NCI-H1105 treated with DMSO at 0.1 percent for 48 hours (cell line): ENCODE measurements at places on chromosomes 5 and 9.

- no peak for DNase-seq
Observed at GRCh38 chr5:126736141-126736540, 40.8 kb upstream of the LMNB1 start.

DNA sequence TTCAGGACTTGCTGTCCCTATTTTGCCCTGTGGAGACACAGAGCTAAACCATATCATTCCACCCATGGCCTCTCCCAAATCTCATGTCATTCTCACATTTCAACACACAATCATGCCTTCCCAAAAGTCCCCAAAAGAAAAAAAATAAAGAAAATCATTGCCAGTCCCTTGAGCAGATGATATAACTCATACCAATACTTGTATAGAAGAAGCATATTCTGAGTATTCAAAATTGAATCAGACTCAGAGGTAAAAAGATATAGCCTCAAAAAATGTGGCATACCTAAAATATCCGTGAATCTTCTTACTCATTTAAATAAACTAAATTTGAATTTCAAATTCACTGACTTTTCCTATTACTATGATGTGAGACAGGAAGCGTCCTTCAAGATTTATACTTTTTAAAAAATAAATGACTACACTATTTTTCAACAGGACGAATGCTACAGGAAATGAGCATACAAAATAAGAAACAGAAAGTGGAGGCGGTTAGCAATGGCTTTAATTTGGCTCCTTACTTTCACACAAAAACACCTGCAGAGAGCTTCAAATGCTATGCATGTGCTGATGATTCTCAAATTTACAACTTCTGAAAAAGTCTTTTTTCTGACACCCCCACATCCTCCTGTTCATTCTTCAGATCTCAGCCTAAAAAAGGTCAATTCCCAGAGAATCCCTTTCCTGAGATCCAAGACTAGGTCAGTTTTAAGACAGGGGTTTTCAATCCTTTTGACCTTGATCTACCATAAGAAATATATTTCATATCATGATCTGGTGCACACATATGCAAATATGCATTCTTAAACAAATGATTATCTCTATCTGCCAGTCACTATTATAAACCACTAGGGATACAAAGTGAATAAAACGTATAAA lies 39.6 kb upstream of the DMXL1 start:
- no peak for DNase-seq

DNA sequence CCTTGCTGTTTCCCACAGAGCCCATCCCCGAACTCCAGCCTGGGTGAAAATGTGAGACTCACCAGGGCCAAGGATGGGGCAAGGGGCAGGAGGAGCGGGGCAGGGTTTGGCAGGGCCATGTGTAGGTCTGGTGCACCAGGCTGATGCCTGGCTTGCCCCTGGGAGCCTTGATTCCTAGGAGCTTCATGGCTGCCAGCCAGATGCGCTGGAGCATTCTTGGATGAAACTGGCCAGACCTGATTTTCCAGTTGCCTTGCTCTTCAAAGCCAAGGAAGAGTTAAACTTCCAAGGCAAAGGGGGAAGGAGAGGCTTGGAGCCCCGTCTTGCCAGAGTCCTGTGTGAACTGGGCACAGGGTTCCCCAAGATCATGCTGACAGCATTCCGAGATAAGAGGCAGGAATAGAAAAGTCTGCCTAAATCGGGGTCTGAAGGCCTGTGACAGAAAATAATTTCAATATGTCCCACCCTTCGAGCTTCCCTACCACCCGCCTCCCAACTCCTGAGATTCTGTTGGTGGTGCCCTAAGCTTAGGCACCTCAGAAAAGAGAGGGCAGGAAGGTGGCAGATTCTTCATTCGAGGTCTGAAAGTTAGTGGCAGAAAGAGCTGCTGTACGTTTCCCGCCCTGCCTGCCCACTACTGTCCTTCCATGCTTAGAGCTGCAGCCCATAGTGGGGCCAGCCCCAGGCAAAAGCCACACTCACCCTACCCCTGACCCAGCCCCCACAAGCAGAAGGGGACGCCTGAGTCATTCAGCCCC lies 20.4 kb downstream of the FAT2 start:
- peak; percentile 9 for DNase-seq

DNA sequence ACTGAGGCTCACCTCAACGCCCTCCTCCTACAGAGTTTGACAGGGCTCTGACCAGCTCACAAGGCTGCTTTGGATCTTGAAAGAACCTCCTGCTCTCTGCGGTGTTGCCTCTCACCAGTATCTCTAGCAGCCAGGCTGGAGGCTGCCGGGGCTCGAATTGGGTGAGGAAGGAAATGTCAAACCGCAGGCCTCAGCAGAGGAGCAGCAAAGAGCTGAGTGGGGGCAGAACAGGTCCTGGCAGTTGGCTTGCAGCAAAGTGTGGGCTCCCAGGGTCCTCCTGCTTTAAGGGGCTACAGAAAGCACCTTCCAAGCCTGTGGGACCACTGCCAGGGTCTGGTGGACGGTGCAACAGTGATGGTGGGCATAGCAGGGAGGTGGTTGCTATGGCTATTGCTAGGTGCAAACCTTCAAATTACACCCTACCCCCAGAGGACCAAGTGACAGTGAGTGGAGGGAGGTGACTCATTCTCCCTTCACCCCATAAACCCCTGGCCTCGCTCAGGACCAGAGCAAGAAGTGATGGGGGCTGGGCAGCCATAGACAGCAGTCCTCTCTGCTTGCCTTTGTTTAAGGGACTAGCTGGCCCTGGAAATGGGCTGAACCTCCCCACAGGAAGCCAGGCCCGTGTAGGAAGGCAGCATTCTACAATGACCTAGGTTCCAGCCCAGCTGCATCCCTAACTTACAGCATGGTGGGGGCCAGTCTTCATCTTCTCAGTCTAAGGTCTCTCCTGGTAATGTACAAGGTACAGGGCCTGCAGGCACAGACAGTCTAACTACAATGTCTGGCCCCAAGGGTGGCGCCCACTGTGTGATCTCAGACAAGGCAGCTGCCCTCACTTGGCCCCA lies 18.7 kb downstream of the LCP2 start:
- DNase-seq: no peak

DNA sequence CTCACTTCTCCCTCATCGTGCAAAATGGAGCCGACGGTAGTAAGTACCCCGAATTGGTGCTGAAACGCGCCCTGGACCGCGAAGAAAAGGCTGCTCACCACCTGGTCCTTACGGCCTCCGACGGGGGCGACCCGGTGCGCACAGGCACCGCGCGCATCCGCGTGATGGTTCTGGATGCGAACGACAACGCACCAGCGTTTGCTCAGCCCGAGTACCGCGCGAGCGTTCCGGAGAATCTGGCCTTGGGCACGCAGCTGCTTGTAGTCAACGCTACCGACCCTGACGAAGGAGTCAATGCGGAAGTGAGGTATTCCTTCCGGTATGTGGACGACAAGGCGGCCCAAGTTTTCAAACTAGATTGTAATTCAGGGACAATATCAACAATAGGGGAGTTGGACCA lies 979 bp downstream of the PCDHGA12 start:
- DNase-seq: no peak

GRCh38 chr5:161176221-161176620 lies 324.2 kb upstream of the ATP10B start:
- no peak for DNase-seq

DNA sequence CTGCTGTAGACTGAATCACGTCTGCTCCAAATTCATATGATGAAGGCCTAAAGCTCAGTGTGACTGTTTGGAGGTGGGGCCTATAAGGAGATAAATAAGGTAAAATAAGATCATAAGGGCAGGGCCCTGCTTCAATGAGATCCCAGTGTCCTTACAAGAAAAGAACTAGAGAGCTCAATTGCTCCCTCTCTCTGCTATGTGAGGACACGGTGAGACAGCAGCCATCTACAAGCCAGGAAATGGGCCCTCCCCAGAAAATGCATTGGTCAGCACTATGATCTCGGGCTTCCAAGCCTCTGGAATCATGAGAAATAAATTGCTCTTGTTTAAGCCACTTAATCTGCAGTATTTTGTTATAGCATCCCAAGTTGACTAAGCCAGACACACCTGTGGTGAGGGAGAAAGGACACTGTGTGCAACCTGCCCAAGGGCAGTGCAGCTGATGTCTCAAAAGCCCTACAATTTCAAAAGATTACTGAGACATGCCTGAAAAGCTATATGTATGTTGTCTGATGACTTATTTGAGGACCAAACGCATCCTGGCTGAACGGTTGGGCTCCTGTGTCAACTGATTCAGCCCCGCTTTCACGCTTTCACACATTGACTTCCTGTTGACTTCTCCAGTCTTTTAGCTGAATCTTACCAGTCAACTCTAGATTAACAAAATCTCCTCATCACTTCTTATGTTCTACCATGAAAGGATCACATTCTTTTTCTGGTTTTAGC lies 13.2 kb downstream of the GZMK start:
- no peak for DNase-seq

DNA sequence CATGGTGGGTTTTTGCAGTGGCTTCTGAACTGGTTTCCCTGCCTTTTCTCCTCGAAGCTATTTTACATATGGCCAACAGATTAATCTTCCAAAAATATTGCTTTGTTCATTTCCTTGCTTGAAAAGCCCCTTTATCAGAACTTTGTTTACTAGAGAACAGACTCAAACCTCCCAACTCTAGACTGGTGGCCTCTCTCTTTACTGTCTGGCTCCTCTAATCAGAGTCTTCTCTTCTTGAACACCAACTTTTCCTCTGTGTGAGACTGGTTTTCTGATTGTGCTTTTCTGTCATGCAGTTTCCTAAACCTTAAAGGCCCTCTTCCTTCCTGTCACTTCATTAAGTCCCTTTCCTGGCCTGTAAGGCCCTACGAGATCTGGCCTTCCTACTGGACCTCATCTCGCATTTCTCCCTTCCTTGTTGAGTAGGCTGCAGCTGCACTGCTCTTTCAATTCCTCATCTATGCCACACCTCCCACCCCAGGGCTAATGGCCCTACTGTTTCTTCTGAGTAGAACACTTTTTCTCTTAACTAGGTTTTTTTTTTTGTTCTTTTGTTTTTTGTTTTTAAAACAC lies 5.7 kb downstream of the C9orf43 start:
- DNase-seq: no peak

DNA sequence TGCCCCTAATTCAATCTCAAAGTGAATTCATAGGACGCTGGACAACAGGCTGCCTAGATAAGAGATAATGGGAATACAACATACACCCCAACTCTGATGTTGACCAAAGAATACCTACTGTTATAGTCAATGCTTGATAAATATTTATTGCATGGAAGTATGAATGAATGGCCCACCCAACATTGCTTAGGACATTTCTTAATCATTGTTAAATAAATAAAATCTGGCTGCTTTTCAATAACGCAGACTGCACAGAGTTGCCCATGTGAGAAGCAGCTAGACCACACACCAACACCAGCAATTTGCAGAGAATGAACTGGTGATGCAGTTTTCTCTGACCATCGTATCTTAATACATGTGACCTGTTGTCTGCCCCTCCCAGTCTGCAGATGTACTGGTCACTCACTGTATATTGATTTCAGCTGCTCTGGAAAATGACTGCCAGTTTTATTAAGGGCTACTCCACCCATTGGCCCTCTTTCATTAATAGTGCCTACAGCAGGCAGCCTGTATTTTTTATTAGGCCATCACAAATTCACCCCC lies 236.2 kb upstream of the WWC1 start:
- no peak for DNase-seq

GRCh38 chr5:138369706-138370105 lies 17.2 kb downstream of the KDM3B start:
- no peak for DNase-seq

DNA sequence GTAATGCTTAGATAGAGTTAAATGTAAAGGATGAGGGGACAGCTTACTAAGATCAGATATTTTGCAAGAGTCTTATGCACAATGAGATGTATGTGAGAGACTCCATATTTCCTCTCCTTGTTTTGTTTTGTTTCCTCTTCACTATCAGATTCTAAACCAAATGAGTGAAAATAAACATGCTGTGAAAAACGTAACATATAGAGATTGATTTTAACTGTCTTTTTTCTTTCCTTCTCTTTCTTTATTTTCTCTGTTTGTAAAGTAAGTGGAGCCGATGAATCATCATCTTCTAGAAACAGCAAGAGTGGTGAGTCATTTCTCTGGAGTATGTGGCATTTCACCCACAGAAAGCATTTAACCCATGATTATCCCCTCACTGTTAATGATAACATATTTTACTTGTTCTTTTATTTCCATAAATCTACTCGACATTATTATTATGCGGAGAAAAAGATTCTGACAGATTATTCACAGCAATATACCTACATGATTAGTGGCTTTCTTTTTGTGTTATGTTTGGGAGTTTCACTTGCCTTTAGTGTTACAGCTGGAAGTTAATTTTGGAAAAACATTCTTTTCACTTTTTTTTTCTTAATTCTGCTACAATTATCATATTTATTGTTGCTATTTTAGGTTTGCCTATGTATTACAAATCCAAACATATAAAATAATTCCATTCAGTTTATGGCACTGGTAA lies 2.1 kb upstream of the ANXA1 start:
- DNase-seq: no peak

- no peak for DNase-seq
Observed at GRCh38 chr9:123073441-123073840, 40.0 kb downstream of the GPR21 start.

- DNase-seq: no peak
Observed at GRCh38 chr9:120569556-120569955, 10.4 kb downstream of the CDK5RAP2 start.

- no peak for DNase-seq
Observed at GRCh38 chr5:99398976-99399375, 470.2 kb upstream of the CHD1 start.

DNA sequence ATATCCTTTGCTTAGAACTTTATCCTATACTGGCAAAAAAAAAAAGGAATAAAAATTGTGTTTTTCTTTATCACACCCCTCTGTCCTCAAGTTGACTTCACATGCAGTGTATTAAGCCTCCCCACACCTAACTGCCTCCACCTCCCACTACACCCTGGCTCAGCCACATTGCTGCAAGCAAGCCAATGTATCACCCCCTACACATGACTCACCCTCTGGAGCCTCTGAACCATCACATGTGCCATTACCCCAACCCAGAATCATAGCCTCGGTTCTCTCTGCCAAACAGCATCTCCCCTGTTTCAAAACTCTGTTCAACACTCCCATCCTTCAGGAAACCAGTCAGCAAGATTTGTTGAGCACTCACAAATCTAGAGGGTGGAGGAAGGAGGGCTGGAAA lies 209.0 kb downstream of the CWC27 start:
- no peak for DNase-seq

GRCh38 chr9:20591223-20591622 lies 31.1 kb downstream of the MLLT3 start:
- DNase-seq: no peak

DNA sequence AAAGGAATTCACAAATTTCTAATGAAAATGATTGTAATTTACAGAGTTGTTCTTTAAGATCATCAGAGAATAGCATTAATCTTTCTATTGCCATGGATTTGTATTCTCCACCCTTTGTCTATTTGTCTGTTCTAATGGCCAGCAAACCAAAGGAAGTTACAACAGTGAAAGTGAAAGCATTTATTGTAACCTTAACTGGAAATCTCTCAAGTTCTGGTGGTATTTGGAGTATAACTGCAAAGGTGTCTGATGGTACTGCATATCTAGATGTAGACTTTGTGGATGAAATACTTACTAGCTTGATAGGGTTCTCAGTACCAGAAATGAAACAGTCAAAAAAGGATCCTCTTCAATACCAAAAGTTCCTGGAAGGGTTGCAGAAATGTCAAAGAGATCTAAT lies 21.7 kb downstream of the RMI1 start:
- DNase-seq: no peak
